CD14-positive monocyte (primary cell): ENCODE measurements at places on chromosomes 4 and X.

GRCh38 chrX:81866873-81867272, 665.0 kb downstream of the SH3BGRL start:
- no peak overlapping the region for H3K4me3 ChIP-seq
- H3K36me3 ChIP-seq = no peaks in the 10 kb centered on the region
- H3K27me3 ChIP-seq = no peaks in the 10 kb centered on the region
- H3K4me1 ChIP-seq = no peaks in the 10 kb centered on the region
- no peak for DNase-seq

- H3K36me3 ChIP-seq = peaks cover 3% of the 10 kb centered on the region
- H3K27me3 ChIP-seq = no peaks in the 10 kb centered on the region
- no peak for DNase-seq
- H3K4me3 ChIP-seq = no peak overlapping the region
These were observed 10.8 kb upstream of the PHKA2 start for GRCh38 chrX:18994713-18995112.

GRCh38 chrX:45017946-45018345, 145.0 kb downstream of the KDM6A start:
- no peaks in the 10 kb centered on the region for H3K4me1 ChIP-seq
- no peak overlapping the region for H3K4me3 ChIP-seq
- H3K27me3 ChIP-seq = no peaks in the 10 kb centered on the region
- no peak for DNase-seq

DNA sequence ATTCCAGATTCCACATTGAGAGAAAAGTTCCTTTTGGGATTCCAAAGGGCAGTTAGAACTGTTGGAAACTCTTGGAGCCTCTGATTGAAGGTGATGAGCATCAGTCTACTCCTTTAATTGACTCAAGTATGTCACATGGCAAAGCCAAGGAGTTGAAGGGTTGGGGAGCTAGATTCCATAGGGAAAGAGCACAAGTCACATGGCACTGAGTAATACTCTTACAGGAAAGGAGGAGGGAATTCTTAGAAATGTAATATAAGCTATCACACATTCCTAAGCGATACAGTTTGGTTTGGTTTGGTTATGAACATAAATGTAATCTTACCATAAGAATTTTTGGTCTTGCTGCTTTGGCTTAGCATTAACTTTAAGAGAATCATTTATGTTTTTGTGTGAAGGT, 15.7 kb downstream of the SPCS3 start:
- peaks cover 16% of the 10 kb centered on the region for H3K36me3 ChIP-seq
- no peak overlapping the region for H3K4me3 ChIP-seq
- H3K4me1 ChIP-seq = no peaks in the 10 kb centered on the region
- no peak for DNase-seq
- H3K27me3 ChIP-seq = no peaks in the 10 kb centered on the region

DNA sequence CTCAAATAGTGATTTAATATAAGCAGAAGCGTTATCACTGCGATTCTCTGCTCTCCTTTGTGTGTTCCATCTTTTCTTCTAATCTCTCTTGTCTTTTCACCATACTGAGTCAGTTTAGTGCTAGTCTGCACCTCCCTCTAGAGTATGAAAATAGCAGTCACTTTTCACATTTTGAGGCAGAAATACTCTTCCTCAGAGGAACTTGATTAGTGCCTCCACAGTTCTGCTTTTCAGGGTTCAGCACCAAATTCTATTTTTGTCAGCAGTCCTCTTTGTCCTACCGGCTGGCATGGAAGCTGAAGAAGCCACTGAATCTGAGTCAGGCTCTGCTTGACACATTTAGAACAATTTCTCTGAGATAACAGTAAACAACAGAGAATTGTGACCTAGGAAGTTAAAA, 49.7 kb upstream of the ANKRD17 start:
- H3K27me3 ChIP-seq = no peaks in the 10 kb centered on the region
- no peak overlapping the region for H3K27ac ChIP-seq
- no peak overlapping the region for H3K4me3 ChIP-seq
- H3K4me1 ChIP-seq = no peaks in the 10 kb centered on the region

GRCh38 chrX:29947225-29947624, 268.1 kb upstream of the MAGEB2 start:
- no peak for DNase-seq
- no peaks in the 10 kb centered on the region for H3K4me1 ChIP-seq
- H3K36me3 ChIP-seq = no peaks in the 10 kb centered on the region

GRCh38 chr4:13910556-13910955, 283.0 kb upstream of the BOD1L1 start:
- H3K27me3 ChIP-seq = no peaks in the 10 kb centered on the region
- no peak overlapping the region for H3K27ac ChIP-seq
- no peak for DNase-seq
- H3K4me3 ChIP-seq = no peak overlapping the region

- H3K36me3 ChIP-seq = no peaks in the 10 kb centered on the region
- no peaks in the 10 kb centered on the region for H3K4me1 ChIP-seq
- no peaks in the 10 kb centered on the region for H3K27me3 ChIP-seq
- no peak overlapping the region for H3K27ac ChIP-seq
These were observed 28.0 kb upstream of the PLK4 start for GRCh38 chr4:127852661-127853060.

GRCh38 chr4:141036786-141037185, 96.5 kb downstream of the RNF150 start:
- no peaks in the 10 kb centered on the region for H3K4me1 ChIP-seq
- no peak overlapping the region for H3K27ac ChIP-seq
- no peak overlapping the region for H3K4me3 ChIP-seq
- no peaks in the 10 kb centered on the region for H3K27me3 ChIP-seq

GRCh38 chr4:148060264-148061140, 328.6 kb downstream of the ARHGAP10 start:
- no peaks in the 10 kb centered on the region for H3K27me3 ChIP-seq
- H3K27ac ChIP-seq = no peak overlapping the region
- no peak for DNase-seq
- H3K4me1 ChIP-seq = peaks cover 7% of the 10 kb centered on the region

DNA sequence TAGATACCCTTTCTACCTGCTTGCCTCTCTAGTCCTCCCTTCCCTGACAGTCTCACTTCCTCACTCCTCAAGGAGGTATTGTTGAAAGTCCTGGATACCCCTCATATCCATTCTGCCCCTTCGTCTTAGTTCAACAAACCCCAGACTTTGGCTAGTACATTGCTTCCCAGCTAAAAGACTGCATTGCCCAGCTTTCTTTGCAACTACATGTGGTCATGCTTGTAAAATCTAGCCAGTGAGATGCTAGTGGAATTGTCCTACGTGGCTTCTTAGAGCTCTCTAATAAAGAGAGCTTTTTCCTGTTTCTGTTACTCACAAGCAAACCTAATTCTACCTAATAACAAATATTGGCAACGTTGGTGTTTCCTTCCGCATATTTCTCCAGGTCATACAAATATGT, 237.9 kb upstream of the PSAPL1 start:
- no peaks in the 10 kb centered on the region for H3K36me3 ChIP-seq
- H3K4me1 ChIP-seq = peaks cover 27% of the 10 kb centered on the region
- H3K27ac ChIP-seq = no peak overlapping the region
- DNase-seq = no peak
- no peaks in the 10 kb centered on the region for H3K27me3 ChIP-seq

DNA sequence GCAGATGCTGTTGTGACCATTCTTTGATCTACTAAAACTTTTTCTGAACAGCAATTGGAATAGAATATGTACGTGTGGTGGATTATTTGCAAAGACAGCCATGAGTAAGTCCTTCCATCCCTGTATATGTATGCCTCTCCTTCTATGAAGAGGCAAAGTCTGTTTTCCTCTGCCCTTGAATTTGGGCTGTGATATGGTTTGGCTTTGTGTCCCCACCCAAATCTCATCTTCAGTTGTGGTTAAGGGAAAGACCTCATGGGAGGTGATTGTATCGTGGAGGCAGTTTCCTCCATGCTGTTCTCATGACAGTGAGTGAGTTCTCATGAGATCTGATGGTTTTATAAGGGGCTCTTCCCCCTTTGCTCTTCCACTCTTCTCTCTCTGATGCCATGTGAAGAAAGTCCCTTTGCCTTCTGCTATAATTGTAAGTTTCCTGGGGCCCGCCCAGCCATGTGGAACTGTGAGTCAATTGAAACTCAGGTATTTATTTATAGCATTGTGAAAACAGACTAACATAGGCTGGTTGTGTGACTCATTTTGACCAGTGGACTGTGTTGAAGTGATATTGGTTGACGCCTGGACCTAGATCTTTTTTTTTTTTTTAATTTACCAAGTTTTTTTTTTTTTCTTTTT, 108.3 kb upstream of the CAMK2D start:
- H3K27me3 ChIP-seq = no peaks in the 10 kb centered on the region
- H3K36me3 ChIP-seq = no peaks in the 10 kb centered on the region
- no peaks in the 10 kb centered on the region for H3K4me1 ChIP-seq
- DNase-seq = no peak

GRCh38 chrX:27336466-27337091, 126.6 kb downstream of the PPP4R3C start:
- H3K4me1 ChIP-seq = no peaks in the 10 kb centered on the region
- no peak overlapping the region for H3K27ac ChIP-seq
- H3K4me3 ChIP-seq = no peak overlapping the region
- H3K27me3 ChIP-seq = no peaks in the 10 kb centered on the region
- DNase-seq = peak; percentile 8
